ENCODE measurements at places on chromosomes 12 and 14.

DNA sequence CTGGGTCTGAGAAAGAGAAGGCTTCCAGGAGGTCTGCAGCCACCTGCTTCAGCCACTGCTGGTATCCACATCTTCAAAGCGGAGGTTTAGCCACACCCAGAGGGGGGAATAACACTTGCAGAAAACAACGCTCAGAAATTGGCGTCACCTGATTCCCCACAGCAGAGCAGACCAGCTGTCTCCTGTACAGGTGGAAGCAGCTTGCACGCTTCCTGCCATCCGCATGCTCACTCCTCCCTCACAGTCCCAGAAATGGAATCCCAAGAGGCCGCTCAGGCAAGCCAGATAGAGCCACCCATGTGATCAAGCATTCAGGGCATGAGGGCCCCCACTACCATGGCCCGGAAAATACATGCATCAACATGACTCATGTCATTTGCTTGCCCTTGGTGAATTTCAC is 112.2 kb upstream of the DIO3 start:
- no peaks in the 10 kb centered on the region for H3K27me3 ChIP-seq
- H3K4me3 ChIP-seq, result no peak overlapping the region
- H3K27ac ChIP-seq, result no peak overlapping the region

DNA sequence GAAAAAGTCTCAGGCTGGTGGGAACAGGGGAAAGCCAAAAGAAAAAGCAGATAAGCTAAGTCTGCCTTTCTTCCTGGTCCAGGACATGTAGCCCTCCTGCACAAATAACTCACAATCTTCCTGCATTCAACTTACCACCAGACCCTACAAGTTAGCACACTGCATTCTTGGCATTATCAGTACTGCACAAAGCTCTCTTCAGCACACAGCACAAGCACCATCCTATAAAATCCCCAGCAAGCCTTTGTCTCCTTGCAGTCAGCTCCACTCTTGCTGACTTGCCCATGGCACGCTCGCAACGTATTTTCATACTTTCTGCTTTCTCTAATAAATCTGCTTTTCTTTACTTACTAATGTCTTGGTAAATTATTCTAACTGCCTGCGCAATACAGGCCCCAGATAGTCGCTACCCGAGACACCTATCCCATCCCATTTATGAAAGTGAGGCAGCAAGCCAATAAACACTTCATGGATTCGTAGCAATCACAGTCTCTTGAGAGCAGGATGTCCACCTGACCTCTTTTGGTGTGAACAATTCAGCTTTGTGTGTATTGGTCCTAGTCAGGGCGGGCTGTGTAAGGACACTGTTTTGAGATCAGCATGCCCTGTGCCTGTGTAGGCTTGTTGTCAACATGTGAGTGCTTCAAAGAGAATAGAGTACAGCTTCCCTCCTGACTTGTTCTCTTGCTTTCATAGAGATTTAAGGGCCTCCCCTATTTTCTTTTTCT is 49.0 kb downstream of the TMEM117 start:
- no peaks in the 10 kb centered on the region for H3K36me3 ChIP-seq
- H3K27me3 ChIP-seq, result no peaks in the 10 kb centered on the region

- no peaks in the 10 kb centered on the region for H3K4me1 ChIP-seq
- H3K27ac ChIP-seq, result no peak overlapping the region
- H3K4me3 ChIP-seq, result no peak overlapping the region
- no peak for DNase-seq
Observed at GRCh38 chr12:61362037-61362436, 898.2 kb upstream of the USP15 start.

DNA sequence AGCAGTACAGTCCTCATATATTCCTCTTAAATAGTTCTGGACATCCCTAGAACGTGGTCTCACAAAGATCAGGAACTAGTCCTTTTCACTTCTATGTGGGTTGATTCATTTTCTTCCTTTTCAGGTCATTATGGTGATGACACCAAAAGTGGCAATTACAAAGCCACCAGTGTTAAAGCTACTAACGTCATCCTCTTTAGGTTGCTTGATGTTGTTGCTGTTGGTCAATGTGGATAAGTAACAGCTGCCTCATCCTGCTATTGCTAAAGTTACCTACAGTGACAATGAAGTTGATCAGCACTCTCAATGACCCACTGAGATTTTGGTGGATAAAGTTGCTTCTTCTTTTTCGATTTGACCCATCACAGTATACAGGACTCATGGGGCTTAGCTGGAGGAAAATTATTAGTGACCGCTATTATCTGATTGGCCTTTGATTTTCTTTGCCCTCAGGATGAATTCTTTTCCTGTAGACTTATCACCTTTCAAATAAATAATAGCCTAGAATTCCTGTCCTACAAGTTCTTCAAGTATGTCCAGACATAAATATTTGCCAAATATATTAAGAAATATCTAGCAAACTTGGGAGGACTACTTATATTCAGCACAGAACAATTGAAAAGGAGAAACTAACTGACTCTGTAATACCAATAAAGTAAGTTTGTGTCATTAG is 54.0 kb upstream of the ATP2B1 start:
- H3K27ac ChIP-seq, result no peak overlapping the region
- H3K27me3 ChIP-seq, result no peaks in the 10 kb centered on the region
- no peaks in the 10 kb centered on the region for H3K36me3 ChIP-seq
- no peak for DNase-seq

DNA sequence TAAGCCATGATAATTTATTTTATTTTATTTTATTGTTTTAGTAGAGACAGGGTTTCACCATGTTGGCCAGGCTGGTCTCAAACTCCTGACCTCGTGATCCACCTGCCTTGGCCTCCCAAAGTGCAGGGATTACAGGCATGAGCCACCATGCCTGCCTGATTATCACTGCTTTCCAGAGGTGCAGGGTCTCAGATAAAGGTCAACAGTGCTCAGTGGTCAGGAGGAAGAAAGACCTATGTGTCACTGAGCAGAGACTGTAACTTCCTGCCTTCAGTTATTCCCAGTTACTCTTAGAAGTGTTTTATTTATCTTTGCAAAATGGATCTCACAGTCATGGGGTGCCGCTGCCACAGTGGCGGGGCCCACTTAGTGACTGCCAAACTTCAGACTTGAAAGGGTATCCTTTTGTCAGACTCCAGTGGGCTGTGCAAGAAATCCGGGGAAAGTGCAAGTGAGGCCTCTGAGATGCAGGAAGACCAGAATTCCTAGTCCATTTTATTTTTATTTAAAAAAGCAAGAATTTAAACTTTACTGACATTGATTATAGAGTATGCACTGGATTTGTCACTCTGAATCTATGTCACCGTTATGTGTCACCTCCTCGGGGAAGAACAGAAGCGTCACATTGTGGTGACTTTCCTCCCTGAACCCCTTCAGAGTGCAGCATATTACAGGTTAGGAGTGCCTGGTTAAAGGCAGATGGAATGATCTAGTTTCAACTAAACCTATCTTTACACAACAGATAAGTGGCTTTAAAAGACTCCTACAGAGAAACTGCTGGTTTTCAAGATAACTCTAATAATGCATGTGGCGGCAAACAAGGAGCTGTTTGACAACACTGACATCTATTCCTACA is 59.1 kb upstream of the BICD1 start:
- H3K4me1 ChIP-seq, result no peaks in the 10 kb centered on the region
- DNase-seq, result no peak
- no peak overlapping the region for H3K4me3 ChIP-seq
- no peaks in the 10 kb centered on the region for H3K36me3 ChIP-seq
- H3K27me3 ChIP-seq, result no peaks in the 10 kb centered on the region
